ENCODE measurements at places on chromosomes 16 and 17.
A peak's percentile ranks its signal among the peaks of the same experiment; 100 is the strongest.

DNA sequence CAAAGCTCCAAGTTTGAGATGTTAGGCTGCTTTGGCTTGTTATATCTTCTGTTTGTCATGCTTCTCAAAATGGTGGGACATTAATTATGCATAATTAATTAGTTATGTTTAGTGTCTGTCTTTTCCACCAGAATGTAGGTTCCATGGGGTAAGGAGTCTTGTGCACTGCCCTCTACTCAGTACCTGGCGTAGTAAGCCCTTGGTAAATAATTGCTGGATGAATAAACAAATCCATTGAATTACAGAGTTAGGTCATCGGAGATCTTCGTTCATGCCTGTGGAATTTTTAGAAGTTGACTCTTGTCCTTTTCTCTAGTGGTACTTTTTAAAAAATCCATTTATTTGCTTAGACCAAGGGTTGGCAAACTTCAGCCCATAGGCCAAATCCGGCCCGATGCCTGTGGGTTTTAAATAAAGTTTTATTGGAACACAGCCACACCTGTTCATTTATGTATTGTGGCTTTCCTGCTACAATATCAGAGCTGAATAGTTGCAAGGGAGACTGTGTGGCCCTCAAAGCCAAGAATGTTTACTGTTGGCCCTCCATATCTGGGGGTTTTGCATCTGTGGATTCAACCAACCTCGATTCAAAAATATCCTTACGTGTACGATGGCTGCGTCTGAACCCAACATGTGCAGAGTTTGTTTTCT is 524.8 kb upstream of the EEF2KMT start:
- no peak for DNase-seq

GRCh38 chr17:700504-701094 is 14.0 kb downstream of the VPS53 start:
- no peak for DNase-seq

DNA sequence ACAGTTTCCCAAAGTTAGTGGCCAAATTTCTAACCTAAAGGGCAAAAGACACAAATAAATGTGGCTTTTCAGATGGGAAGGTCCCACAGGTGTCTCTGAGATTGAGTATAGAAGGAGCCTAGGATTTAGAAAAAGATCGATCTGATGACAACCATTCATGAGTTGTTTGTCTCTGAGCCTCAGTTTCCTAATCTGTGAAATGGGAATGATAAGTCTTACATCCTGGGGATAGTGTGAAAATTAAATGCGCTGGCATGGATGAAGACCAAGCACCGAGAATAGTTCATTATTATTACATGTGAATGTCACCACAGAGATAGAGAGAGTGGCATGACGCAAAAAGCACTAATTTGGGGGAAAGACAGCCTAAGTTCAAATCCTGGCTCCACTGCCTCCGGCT is 7.2 kb downstream of the CDH5 start:
- no peak for DNase-seq

GRCh38 chr17:50190293-50190602 is 11.2 kb downstream of the COL1A1 start:
- DNase-seq, result no peak

- no peak for DNase-seq
These were observed 394 bp upstream of the PRM3 start for GRCh38 chr16:11273721-11274324.

- no peak for DNase-seq
These were observed 173.3 kb upstream of the CACNG5 start for GRCh38 chr17:66661411-66662256.

GRCh38 chr16:84823484-84823883 is 3.7 kb downstream of the CRISPLD2 start:
- no peak for DNase-seq

GRCh38 chr17:65104973-65105372 is 32.2 kb upstream of the RGS9 start:
- DNase-seq, result no peak

DNA sequence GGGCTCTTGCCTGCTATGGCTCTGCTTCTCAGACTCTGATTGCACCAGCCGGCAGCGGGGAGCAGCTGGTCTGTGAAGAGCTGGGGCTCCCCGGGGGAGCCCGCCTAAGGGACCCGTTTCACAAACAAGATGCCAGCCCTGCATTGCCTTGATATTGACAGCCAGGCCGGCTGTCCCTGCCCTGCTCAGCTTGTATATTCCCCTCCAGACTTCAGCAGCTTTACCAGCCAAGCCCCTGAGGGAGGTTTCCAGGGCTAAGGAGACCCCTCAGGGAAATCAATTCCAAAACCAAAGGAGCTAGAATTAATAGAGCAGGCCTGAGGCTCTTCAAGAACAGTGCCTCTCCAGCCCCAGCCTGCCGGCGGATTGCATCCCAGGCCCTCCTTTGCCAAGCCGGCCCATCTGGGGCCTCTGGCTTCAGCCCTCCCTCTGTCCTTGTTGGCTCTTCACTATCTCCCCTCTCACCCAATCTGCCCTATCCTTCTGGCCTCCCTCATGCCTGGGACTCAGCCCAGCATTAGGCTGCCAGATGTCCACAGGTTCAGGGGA is 5.7 kb downstream of the CALB2 start:
- no peak for DNase-seq

DNA sequence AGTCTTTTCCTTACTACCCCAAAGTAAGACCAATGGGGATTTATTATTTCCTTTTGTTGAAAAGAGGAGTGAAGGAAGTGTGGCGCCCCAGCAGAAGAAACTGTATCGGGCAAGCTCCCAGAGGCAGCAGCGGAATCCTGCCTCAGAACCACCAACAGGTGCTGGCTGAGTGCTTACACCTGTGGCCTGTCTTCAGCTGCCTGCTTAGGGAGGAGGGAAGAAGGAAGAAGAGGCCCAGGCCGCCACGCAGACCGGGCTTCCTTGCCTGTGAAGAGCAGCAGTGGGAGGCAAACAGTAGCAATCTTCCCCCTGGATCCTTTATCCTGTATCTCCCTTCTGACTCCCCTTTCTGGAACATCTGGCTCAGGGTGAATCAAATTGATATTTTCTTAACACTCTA is 134.7 kb downstream of the AATF start:
- no peak for DNase-seq

- no peak for DNase-seq
These were observed 70.3 kb downstream of the YPEL2 start for GRCh38 chr17:59401725-59402124.

DNA sequence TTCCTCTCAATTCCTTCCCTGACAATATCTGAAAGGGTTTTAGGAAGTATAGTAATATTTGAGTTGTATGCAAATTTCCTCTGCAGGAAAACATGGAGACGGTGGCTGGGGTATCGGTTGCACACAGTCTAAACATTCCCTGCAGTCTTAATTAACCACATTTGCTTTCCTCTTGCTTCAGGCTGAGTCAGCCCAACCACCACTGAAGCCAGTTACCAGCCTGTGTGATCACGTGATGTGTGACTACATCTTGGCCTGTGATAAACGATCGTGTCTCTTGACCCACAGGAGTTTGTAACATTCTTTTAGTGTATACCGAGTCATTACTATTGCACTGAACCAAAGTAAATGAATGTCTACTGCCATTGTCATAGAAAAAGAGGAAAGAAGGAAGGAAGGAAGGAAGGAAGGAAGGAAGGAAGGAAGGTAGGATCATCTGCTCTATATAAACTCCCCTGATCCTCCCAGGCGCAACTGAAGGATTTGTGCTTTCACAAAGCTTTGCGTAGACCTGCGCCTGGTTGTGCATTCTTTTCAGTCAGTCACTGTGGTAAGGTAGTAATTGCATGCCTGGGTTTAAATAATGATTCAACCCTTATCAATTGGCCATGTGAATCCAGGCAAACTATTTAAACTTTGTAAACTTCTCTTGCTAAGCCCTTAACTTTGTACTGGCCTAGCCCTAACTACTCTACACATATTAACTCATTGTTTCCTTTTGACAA is 280.6 kb upstream of the SALL1 start:
- no peak for DNase-seq

DNA sequence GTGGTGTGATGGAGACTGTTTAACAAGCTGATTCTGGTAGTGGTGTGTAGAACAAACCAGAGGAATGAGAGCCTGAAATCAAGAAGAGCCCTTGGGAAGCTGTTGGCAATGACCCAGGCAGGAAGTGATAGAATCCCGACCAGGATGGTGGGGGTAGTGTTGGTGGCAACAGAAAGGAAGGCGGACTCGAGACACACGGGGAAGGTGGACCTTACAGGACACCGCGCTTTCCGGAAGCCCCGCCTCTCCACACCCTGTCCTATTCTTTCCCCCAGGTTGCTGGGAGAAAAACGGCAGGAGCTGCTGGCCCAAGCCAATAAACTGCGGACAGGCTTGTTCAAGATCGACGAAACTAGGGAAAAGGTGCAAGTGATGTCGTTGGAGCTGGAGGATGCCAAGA is 30.0 kb upstream of the KDM6B start:
- no peak for DNase-seq

GRCh38 chr16:2902337-2903130 is 9.2 kb upstream of the FLYWCH1 start:
- no peak for DNase-seq

DNA sequence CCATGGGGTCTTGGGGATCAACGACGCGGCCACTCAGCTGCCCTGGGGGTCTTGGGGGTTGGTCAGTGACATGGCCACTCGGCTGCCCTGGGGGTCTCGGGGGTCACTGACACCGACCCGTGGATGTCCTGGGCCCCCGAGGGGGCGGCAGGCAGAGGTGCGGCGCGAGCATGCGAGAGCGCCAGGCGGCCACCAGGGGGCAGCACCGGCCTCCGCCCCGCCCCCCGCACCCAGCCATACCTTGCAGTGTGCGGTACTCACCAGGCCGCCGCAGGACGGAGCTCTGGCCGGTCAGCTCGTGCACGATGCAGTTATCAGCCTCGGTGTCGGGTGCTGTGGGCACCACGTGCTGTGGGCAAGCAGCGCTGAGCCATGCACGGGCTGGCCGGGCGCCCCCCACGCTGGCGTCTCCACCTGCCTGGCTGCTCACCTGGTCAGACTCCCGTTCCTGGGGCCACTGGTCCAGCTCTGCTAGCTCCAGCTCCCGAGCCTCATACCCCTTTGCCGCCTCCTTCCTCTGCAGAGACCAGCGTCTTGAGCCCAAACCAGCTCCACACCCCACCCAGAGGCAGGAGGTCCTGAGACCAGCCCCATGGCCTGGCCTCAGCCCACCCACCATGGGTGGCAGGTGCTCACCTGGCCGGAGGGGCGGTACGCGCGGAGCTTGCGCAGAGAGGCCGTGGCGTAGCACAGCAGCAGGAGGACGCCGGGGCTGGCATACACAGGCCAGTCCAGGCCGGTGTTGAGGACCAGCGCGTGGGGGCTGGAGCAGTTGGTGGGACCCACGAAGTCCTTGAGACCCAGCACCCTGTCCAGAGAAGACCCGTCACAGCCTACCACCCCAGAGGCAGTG is 31.2 kb downstream of the CTU2 start:
- DNase-seq, result peak; percentile 89

GRCh38 chr17:77400445-77400870 is 259.7 kb downstream of the SEC14L1 start:
- DNase-seq, result no peak

DNA sequence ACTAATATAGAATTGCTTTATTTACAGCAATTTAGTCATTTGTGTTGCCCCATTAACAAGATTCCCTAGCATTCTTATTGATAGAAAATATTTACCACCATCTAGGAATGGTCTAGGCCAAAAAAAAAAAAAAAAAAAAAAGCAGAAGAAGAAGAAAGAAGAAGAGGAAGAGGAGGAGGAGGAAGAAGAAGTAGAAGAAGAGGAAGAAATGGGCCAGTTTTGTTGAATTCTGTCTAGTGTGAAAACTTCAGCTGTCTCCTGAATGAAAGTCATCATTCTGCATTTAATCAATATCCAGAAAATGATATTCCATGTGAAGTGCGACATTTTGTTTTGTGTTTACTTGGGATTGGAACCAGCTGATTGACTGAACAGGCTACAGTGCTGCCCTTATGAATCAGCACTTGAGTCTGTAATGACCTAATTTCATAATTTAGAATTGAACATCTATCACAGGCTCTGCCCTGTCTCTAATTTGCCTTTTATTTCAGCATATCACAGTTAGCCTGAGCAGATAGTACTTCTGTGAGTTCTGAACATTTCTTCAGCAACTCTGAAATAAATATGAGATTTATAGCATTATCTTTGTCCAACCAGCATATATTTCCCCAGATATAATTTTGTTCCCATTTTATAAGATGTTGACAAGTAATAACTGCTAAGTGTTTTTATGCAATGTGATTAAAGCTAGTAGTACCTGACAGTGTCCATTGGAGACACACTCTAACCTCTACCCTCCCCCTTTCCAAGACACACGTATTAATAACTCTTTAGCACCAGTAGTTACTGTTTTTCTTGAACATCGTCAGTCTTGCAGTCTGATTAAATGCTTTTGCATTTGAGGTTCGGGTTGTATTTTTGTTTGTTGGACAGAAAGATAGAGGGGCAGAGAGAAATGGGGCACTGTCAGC is 5.9 kb downstream of the ANKFN1 start:
- DNase-seq, result no peak

- no peak for DNase-seq
These were observed 74.7 kb downstream of the TBC1D16 start for GRCh38 chr17:79960788-79961522.

GRCh38 chr17:4180791-4181190 is 37.8 kb downstream of the CYB5D2 start:
- no peak for DNase-seq

GRCh38 chr16:30096105-30096861 is at the start of gene YPEL3:
TSS of gene YPEL3 (minus strand) at chr16:30096213. CDS start at chr16:30095482, 731 bp downstream.
- DNase-seq, result peak; percentile 95

GRCh38 chr16:61900482-61900881 is 135.8 kb downstream of the CDH8 start:
- DNase-seq, result no peak

DNA sequence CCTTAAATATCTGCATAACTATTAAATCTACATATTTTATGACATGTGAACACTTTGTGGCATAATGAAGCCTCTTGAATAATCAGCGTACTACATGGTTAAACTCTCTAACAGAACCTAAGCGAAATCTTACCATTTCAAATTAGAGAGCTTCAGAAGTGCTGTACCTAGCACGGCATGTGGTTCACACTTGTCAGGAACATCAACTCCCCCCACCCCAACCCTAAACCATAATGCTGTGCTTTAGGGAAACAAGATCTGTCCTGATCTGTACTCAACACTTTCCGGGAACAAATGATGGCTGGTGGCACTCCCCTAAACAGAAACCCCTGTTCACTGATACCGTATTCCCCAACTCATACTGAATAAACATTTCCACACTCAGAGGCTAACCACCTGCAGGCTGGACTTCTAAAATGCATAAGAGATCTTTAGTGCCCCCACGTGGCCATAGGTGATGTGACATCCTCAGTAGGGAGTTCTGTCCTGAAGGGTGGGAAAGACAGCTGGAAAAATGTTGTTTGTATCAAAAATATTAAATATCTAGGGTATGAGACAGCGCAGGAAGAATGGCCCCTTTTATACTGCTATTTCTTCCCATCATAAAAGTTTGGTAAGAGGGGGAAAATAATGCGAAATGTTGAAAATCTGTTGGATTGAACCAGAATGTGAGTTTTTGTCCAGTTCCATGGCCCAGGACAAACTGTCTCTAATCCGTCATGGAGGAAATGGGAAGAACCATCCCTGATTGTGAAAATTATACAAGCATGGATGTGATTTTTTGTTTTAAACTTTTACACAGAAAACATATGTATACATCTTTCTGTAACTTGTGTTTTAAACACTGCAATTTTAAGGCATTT is 88.6 kb downstream of the USP31 start:
- DNase-seq, result peak; percentile 19

GRCh38 chr17:50891577-50891989 is 25.4 kb upstream of the TOB1 start:
- DNase-seq, result no peak

- no peak for DNase-seq
These were observed 64.7 kb downstream of the TOM1L2 start for GRCh38 chr17:17907469-17907868.
